ENCODE measurements at places on chromosomes 6 and 20.

GRCh38 chr20:49729780-49730179, 16.1 kb upstream of the B4GALT5 start:
- no peak for DNase-seq

DNA sequence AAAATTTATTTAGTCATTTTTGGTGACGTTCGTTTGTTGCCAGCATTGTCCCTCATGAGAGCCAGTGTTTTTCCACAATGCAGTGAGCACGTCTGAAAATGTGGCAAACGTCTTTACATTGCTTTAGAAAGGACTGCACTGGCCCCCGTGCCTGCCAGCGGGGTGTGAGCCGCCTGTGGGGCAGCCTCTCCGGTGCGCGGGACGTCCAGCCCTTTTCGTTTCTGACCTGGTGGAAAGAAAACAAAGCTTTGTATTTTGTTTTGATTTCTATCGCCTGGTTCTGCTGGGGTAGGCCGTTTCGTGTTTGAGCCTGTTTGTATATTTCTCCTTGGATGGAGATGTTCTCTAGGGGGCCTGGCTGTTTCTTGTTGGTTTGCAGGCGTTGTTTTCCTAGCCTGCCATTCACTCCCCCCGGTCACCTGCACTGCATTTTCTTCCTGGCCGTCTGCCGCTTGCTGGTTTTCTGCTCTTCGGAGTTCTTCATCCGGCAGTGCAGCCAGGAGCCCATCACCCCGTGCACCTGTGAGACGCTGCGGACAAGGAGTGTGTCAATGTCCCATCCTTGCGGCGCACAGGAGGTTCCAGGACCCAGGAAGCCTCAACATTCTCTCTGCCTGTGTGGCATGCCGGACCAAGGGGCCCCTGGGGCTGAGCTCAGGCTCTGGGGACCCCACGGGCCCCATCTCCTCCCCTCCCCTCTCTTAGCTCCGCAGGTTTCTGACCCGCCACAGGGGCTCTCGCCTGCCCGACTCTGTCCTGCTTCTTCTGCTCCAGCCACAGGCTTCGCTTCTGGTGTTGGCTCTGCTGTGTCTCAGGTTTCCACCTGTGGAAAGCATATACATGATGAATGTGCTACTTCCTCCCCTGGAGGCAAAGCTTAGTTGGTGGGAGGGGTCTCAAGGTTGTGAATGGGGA, 100.5 kb downstream of the CDH4 start:
- no peak for DNase-seq

GRCh38 chr20:57480444-57481160, 44.3 kb downstream of the CTCFL start:
- peak; percentile 16 for DNase-seq

- DNase-seq: no peak
Measured at GRCh38 chr6:10384610-10385523, 30.0 kb downstream of the TFAP2A start.

GRCh38 chr20:37804584-37805566, 98.1 kb upstream of the VSTM2L start:
- no peak for DNase-seq

- no peak for DNase-seq
Measured at GRCh38 chr20:48329031-48329615, 498.7 kb downstream of the PREX1 start.

DNA sequence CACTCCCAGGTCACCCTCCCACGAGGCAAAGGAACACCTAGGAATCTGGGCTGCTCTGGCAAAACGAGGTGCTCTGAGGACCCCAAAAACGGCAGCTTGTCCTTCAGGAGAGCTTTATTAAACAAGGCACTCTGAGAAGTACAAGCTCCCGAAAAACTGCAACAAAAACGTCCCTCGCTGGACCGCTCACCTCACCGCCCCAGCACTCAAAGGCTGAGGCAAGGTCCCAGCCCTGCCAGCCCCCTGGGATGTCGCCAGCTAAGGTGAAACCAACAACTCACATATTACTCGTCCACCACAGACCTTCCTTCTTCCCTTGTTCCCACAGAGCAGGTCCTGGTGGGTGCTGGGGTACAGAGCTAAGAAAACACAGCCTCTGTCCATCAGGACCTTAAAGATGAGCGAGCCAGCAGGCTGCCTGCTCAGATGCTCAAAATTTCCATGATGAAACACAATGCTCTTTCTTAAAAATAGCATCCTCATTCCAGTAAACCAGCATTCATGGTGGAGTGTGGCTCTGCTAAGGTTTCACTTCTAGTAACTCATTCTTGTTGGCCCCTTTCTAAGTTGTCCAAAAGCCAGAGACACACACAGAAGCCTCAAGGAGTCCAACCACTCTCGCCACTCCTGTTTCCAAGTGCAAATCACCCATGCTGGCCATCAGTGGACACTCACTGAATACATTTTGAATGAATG, 35.9 kb downstream of the ATP9A start:
- DNase-seq: no peak

- no peak for DNase-seq
Measured at GRCh38 chr6:20211941-20212391, 303 bp downstream of the MBOAT1 start.

GRCh38 chr6:165042912-165043311, 266.5 kb downstream of the C6orf118 start:
- DNase-seq: no peak

- DNase-seq: peak; percentile 7
Measured at GRCh38 chr6:157954150-157955117, 27.2 kb upstream of the SYNJ2 start.

GRCh38 chr6:11538052-11538818, 686 bp downstream of the TMEM170B start:
- peak; percentile 32 for DNase-seq
